ENCODE measurements at places on chromosomes 1 and 21.

DNA sequence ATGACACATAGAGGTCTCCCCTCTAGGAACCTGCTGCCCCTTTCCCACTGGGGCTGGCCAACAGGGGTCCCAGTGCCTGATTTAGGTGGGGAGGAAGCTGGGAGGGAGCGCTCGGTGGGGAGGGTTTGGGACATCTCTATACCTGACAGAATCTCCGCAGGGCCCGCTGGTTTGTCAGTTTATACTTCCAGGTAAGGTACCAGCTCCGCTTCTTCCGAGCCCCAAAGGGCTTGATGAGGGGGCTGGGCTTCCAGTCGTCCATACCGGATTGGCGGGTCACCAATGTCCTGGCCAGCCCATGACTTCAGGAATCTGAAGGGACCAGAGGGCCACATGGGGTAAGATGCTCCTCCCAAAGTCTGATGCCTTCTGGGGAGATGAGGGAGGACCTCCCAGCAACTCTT lies 672 bp downstream of the POMGNT1 start:
- no peak for DNase-seq

DNA sequence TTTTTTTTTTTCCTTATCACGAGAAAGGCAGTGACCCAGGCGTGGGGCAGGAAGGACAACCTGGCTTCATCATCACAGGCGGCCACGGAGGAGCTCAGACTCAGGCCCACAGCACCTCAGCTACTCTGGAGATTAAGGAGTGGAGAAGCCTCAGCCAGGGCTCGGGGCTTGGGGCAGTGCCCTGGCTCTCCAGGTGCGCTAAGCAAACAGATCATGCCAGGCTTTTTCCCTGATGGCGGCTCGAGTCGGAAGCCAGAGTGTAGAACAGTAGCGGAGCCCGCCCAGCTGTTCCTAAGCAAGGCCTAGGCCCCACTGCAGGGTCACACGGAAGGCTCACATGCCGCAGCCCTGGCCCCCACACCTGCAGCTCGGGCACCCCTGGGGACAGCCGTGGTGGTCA lies 70.7 kb downstream of the AGPAT3 start:
- DNase-seq, result no peak

- no peak for DNase-seq
These were observed 282.6 kb upstream of the C1orf105 start for GRCh38 chr1:172137703-172138454.

DNA sequence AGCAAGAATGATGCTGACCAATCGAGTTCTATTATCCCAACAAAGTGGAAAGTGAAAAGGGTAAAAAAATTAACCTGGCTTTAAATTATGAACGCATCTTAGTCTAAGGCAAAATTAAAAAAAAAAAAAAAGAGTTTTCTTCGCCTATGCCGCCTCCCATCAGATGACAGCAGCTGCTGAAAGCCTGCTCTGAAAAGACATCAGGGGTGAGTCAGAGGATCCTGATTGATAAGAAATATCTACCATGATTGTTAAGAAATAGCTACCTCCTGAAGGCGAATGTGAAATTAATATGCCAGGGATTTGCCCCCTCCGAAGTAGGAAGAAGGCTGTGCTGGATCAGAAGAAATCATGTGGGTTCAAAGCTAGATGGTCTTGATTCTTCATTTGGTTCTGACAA lies 216.8 kb upstream of the C1orf87 start:
- no peak for DNase-seq

GRCh38 chr21:45635271-45636151 lies 8.0 kb upstream of the PCBP3 start:
- DNase-seq, result no peak

- no peak for DNase-seq
These were observed 4.7 kb upstream of the PCSK9 start for GRCh38 chr1:55034476-55035133.

GRCh38 chr1:95246511-95246910 lies 12.5 kb downstream of the RWDD3 start:
- DNase-seq, result no peak

- DNase-seq, result no peak
These were observed 116.1 kb downstream of the MRPS6 start for GRCh38 chr21:34189506-34189905.

DNA sequence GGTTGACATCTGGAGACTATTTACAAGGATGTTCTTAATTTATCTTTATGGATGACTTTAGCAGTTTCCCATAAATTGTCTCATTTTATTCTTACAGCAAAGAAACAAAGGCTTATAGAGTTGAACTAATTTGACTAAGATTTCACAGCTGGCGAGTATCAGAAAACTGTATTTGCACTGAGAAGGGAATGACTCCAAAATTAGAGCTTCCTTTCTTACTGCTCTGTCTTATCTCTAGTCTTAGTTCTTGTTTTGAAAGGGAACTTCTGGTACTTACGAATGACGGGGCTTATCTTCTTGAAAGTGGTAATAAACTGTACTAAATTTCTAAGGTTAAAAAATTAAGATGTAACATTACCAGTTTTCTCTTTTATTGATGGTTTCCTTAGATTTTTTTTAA lies 13.6 kb downstream of the CNST start:
- no peak for DNase-seq

GRCh38 chr21:39022863-39023693 lies 160.2 kb downstream of the PSMG1 start:
- DNase-seq, result no peak

GRCh38 chr1:212782422-212783154 lies 9.0 kb downstream of the NSL1 start:
- no peak for DNase-seq

GRCh38 chr21:45977396-45977795 lies 4.2 kb upstream of the COL6A1 start:
- no peak for DNase-seq

GRCh38 chr1:46342084-46342656 lies 1.6 kb downstream of the NSUN4 start:
- DNase-seq, result no peak

DNA sequence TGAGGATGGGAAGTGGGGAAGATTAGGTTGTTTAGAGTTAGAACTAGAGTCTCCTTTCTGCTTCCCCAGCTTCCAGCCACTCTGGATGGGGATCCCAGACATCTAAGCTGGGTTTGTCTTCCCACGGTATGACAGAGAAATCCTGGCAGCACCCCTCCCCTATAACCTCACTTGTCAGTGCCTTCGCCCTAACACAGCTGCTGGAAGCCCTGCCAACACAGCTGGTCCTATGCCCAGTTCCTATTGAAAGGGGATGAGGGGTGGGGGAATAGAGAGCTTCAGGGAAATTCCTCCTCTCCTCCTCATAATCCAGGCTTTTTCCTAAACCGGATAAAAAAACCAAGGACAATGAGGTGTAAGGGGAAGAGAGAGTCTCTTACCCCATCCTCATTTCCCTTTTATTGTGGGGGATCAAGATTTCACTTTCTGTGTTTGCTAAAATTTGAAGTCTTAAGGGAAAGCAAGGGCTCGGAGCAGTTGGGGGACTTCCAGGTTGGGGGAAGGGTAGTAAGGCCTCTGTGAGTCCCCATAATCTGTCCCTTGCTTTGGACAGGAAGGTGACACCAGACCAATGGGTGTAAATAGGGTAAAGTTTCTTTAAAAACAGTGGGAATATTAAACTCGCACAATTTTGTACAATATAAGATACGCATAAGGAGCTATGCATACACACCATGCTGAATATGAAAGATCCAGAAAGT lies 590 bp downstream of the TMOD4 start:
- no peak for DNase-seq

DNA sequence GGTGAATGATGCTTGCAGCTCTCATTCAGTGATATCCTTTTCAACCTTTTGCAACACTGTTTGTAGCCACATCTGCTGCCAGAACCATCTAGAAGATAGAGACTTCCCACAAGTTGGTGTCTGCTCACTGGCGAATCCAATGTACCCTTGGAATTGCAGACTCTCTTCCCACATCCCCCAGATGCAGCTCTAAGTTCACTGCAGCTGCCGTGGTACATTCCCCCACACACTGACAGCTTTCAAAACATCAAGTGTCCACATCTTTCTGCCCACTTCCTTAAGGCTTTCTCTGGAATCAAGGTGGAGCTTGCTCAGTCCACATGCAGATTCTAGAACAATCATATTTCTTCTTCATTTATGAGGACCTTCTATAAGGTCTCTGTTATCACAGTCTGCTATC lies 99.2 kb downstream of the PLPPR4 start:
- DNase-seq, result no peak

DNA sequence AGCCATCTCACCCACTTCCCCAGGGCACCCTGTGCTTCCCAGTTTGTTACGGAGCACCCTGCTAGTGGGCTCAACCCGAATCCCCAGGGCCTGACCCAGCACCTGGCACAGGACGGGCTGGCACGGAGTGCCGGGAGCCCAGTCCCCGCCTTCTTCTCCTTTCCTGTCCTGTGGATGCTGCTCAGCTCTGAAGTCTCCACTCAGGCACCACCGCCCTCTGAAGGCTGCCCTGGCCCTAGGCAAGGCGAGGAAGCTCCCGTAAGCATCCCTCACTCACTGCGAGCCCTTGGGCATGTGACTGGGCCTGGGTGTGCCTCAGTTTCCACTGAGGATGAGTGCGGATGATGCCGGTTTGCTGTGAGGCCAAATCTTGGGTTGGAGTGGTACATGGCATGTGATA lies 21.8 kb downstream of the SLC1A7 start:
- DNase-seq, result no peak

DNA sequence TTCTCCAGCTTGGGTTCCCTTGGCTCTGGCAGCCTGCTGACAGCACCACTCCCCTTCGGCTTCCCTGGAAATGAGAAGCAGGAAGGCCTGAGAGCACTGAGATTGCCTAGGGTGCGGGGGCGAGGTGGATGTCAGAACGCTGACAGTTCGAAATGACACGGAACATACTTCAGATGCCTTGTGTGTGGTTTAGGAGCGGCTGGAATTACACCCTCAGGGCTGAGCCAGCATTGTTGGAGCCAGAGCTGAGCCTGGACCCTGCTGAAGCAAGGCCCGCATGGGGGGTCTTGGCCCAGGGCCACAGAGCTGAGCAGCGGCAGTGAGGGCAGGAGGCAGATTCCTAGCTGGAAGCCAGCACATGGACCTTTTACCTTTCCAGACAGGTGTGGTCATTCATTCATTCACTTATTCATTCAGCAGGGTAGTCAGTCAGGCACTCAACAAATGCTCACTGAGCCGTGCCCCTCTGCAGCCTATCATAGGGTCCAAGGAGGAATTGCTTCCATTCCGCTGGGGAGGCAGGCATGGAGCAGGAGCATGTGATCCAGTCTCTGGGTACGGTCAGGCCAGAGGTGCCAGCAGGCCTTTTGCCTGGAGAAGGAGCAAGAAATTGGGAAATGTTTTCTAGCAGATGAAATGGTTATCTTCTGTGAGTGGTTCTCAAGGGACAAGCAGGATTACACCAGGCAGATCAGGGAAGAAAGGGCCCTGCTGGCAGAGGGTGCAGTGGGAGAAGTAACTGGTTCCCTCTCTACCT lies 6.6 kb upstream of the FOXE3 start:
- peak; percentile 38 for DNase-seq

GRCh38 chr1:3240524-3241235 lies 171.7 kb downstream of the PRDM16 start:
- no peak for DNase-seq

GRCh38 chr21:26945916-26946675 lies 20.8 kb downstream of the ADAMTS5 start:
- no peak for DNase-seq

DNA sequence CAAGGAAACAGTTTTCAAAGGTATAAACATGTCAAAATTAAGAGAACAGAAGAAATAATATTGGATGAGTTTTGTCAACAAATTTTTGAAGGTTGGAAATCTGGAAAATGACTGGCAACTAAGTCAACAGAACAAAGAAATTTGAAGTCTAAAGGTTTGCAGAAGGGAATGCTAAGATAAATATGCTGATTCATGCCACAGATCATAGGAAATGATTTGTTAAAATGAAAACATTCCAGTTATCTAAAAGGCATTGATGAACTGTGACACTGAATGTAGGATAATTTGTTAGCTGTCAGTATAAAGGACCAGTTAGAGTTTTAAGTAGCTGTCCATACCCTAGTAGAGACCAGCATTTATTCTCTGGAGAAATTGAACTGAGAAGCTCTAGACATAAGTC lies 157.9 kb upstream of the CHRM3 start:
- DNase-seq, result no peak

GRCh38 chr21:43304206-43304605 lies 122.7 kb downstream of the SIK1 start:
- DNase-seq, result no peak

DNA sequence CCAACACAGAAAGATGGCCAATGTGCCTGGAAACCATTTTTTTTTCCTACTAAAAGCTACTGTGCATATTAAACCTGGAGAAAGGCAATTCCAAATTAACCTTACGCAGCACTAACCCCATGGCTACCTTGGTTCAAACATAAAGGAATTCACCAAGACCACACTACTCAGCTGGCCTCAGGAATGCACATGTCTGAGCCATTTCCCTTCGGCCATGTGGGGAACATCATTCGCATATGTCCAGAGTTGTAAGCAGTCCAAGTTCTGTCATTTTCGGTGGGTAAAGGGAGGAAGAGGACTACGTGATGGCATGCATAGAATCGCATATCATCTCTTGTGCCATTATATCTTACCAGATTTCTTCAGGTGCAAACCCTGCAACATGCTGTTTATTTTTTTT lies 175.4 kb downstream of the NTMT2 start:
- DNase-seq, result no peak

DNA sequence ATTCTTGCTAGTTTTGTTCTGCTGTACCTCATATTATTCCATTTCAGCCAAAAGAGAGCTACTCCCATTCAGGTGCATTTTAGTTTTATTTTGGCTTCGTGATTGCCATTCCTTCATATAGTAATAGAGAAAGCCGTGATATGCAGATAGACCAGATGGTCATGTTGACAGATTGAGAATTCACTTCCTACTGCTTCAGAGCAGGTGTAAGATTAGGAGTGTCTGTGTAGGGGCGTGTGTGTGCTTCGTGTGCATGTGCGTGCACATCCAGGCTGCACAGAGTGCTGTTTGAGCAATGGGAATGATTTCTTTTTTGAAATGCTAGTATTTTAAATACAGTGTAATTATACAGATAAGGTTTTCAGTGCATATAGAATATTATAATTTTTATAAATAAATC lies 10.3 kb downstream of the NFIA start:
- no peak for DNase-seq

DNA sequence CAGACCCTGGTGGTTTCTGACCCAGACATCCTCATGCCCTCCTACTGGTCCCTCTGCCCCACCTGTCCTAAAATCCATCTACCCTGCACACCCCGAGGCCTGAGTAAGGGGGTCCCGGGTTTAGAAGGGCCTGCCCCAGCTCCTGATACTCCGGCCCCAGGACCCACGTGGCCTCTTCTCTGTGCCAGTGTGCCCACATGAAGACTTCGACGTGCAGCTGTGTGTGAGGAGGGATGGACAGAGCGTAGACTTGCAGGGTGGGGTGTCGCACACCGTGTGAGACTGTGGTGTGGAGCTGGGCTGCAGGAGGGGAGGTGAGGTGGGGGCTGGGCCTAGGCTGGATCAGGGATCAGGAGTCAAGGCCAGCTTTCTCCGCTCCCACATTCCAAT lies 461.1 kb downstream of the PTPRU start:
- DNase-seq, result no peak

GRCh38 chr1:44354268-44354839 lies 703 bp downstream of the ERI3 start:
- DNase-seq, result no peak

All from left renal cortex interstitium (tissue), 4 donors.